NCI-H2081 treated with DMSO at 0.1 percent for 48 hours (cell line): ENCODE measurements at places on chromosomes 5 and 9.

DNA sequence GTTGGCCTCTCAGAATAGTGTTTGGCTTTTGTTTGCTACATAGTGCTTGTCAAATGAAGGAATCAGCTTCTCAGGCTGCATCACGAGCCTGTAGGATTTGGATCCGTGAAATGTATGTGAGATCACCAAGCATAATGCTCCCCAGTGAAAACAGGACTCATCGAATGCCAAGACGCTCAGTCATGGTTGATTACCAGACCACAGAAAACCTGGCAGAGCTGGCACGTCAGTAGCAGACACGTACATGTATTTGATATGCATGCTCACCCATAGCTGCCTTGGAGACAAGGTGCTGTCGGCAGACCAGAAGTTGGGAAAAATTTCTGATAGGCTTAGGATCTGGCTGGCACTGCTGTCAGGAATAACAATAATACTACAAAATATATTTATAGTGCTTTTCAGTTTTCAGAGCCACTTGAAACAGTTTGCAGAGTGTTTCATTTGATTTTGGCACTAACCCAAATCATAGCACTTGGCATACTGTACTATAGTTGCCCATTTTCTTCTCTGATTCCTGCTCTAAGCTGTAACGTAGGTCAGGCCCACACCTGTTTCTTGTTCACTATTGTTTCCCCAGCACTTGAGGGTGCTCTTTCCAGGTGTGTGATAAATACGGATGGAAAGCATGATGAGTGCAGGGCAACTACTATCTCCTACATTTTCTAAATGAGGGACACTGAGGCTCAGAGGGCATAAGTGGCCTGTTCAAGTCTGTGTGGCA is 226.1 kb downstream of the NR3C1 start:
- no peak for DNase-seq

DNA sequence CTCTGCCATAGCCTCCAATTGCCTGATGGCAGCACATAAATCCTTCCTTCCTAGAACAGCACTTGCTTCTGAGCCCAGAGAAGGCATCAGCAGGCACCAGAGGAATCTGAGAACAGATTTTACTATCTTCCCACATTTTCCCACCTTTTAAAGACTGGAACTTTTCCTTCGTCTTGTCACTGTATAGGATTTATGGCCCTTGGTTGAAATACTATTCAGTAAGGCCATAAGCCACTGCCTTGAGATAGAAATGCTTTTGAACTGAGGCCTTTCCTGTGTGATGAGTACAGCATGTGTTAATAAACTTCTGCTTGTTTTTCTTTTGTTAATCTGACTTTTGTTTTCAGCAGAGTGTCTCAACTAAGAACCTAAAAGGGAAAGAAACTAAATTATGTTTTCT is 84.3 kb downstream of the MRPS27 start:
- no peak for DNase-seq

DNA sequence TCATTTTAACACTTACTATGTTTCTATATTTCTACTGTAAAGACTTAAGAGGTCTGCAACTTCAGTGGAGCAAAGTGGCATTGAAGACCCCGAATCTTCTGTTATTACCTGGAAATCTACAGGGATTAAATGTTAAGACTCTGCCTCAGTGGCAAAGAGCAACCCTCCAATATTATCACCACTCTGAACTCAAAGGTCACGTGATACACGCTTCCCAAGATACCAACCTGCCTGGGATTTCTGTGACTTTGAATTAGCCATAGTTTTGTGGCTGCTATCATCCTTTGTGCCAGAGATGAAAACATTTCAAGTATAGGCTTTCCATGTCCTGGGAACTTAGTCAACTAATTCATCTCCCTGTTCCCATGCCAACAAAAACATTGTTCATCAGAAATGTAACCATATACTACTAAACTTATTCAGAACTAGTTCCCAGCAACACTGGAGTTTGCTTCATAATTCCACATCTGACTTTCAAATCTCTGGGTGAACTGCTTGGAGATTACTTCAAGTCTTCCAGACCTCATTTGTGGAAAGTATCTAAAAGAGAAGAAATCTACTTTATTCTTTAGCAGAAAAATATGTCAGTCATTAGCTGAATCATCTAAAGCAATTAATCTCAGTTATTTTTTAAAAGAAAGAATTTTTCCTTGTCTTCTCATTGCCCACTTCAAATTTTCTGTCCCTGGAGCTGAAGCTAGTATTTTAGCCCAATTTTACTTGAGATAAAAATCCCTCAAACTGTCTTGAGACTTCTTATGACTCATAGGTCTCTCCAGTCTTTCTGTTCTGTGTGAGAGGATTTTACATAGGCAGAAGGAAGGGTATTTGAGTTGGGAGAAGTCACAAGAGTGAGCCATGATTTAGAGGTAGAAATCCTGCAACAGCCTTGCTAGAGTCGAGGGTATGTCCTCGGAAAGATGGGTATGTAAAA is 83.0 kb downstream of the ZNF462 start:
- no peak for DNase-seq

- DNase-seq = no peak
Observed at GRCh38 chr9:4225291-4226028, 74.4 kb downstream of the GLIS3 start.

DNA sequence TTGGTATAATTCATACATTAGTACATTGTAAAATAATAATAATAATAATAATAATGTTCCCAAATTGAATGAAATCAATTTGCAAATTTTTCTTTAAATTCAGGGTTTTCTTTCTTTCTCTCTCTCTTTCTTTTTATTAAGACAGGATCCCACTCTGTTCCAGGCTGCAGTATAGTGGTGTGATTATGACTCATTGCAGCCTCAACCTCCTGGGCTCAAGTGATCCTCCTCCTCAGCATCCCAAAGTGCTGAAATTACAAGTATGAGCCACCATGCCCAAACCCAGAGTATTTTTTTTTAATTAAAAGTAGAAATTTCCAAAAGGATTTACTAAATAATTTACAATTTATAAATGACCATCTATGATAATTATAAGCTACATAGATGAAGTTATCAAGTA is 117.7 kb downstream of the HOMER1 start:
- no peak for DNase-seq

GRCh38 chr9:85895685-85896084 is 45.3 kb upstream of the NAA35 start:
- no peak for DNase-seq
